GF-D8 (cell line): ENCODE measurements at places on chromosomes 11 and 22.
A peak's percentile ranks its signal among the peaks of the same experiment; 100 is the strongest.

GRCh38 chr11:122253589-122254231 lies 137.7 kb upstream of the BLID start:
- peak; percentile 100 for DNase-seq

DNA sequence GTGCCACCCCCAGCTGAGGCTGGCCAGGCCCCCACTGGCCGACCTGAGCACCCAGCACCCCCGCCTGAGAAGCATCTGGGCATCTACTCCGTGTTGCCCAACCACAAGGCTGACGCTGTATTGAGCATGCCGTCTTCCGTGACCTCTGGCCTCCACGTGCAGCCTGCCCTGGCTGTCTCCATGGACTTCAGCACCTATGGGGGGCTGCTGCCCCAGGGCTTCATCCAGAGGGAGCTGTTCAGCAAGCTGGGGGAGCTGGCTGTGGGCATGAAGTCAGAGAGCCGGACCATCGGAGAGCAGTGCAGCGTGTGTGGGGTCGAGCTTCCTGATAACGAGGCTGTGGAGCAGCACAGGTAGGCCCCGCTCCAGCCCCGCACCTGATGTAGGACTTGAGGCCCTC lies 4.7 kb downstream of the ZBTB16 start:
- DNase-seq = no peak

DNA sequence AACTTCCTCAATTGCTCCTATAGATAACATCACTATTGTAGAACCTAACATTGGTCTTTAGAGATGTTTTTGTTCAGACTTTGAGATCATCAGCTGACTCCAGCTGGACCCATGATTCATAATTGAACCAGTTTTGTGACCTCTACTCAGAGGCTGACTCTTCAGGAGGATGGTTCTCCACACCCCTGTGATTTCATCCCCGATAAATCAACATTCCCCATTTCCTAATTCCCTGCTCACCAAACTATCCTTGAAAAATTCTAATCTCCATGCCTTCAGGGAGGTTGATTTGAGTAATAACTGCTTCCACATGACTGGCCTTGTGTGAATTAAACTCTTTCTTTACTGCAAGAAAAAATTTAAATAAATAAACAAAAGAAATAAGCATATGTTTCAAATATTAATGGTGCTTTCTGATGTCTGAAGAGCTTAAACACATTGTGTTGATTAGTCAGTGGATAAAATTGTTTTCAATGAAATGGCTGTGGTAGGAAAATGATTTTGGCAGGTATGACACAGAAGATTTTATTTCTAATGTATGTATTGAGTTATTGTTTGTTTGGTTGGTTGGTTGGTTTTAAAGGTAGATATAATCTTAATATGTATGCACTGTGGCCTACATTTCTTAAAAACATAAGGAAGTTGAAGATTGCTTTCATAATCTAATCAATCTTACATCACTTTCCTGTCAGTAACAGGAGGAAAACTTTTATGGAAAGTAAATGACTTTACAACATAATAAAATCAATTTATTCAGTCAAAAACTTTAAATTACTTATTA lies 427.9 kb upstream of the CCDC179 start:
- no peak for DNase-seq

- no peak for DNase-seq
Observed at GRCh38 chr11:57597916-57598830, 688 bp downstream of the SERPING1 start.

DNA sequence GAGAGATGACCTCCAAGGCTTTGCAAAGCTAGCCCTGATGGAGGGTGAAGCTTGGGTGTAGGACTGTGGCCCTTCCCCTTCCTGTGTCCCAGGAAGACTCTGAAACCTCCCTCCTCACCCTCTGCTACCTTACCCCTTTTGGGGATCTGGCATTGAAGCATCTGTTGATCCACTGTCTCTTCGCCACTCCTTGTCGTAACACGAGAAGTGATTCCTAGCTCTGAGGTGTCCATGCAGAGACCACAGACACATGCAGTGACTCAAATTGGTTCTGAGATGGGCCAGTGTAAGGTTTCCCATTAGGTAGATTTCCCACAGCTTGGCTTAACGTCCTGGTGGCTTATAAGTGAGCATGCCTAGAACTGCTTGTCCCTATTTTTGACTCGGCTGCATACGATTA lies 101.4 kb downstream of the ZBTB16 start:
- DNase-seq = no peak

DNA sequence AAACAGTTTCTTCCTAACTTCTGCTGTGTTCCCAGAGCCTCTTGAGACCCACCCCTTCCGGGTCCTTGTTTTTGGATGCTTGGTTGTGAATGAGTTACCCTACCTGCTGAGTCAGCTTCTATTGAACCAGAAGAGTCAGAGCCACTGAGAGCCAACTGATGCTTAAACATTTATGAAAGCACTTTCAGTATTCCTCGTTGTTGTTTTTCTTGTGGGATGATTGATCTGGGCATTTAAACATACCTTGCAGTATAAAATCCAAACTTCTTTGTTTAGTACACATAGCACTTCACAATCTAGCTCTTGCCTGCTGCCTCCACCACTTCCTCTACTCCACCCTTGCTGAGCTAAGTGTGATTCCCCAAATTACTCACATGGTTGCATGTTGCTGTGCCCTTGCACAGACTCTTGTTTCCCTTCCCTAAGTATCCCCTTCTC lies 5.5 kb downstream of the PRSS23 start:
- no peak for DNase-seq

- no peak for DNase-seq
Observed at GRCh38 chr22:29954203-29954855, 71.4 kb downstream of the MTMR3 start.

DNA sequence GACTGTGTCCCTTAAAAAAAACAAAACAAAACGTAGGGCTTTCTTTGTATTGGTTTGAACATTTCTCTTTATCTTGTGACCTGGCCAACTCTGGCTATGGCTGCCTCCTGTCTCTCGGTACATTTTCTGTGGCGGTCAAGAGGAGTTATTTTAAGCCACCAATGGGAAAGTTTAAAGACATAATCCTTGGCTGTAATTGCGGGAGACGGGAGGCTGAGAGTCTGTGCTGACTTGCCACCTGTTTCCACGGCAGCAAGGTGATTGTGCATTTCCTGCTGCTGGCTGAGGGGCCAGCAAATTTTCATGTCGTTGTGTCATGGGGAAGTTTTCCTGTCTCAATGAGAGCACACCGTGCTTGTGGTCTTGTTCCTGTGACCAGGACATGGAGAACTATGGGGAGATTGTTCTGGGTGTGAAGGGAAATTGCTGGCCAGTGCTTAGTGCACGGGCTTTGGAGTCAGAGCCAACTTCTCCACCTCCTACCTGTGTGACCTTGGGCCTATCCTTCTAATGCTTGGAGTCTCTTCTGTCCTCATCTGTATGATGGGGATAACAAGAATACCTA lies 11.0 kb downstream of the PTPRJ start:
- no peak for DNase-seq

DNA sequence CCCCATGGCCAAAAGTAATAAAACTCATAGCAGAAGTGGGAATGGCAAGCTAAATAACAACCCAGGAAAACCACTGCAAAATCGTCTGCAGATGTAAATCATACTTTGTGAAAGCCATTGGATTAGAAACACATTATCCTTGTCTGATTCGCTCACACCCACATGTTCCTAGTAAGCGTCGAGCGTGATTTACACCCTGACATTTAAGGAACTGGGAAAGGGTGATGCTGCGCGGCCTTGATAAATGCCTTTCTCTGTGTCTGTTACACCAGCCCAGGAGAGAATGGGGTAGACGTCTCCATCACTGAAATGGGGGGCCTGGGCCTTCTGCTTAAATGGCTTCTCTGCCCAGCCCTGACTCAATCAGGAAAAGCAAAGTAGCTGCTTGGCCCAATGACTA lies 162.7 kb downstream of the NTM start:
- DNase-seq = no peak

GRCh38 chr11:122159173-122159721 lies 43.2 kb upstream of the BLID start:
- no peak for DNase-seq

- no peak for DNase-seq
Observed at GRCh38 chr22:29199702-29200400, 5.8 kb upstream of the EMID1 start.

- no peak for DNase-seq
Observed at GRCh38 chr22:50621948-50622722, 5.8 kb downstream of the ARSA start.

- DNase-seq = no peak
Observed at GRCh38 chr11:115869780-115870431, 365.7 kb upstream of the CADM1 start.
